HFFc6 (cell line): ENCODE measurements at places on chromosomes 4 and X.
A peak's percentile ranks its signal among the peaks of the same experiment; 100 is the strongest.

DNA sequence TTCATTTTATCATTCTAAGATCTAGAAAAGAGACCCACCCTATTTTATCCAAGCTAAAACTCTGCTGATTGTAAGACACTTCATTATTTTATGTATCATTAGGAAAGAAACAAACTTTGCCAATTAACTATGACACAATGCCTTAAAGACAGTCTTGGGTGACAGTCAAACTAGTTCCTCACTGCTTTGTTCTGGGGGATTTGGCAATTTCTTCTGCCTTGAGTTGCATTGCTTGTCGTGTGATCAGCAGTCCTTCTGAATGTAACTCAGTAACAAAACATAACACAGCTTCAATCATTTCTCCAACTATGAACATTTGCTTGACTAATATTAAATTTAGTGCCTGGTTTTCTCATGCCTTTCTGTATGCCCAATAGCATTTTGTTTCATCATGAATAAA, 577.9 kb upstream of the DIPK2B start:
- no peak for DNase-seq

GRCh38 chr4:139794158-139794954, 128.7 kb downstream of the MGST2 start:
- peak; percentile 30 for DNase-seq

DNA sequence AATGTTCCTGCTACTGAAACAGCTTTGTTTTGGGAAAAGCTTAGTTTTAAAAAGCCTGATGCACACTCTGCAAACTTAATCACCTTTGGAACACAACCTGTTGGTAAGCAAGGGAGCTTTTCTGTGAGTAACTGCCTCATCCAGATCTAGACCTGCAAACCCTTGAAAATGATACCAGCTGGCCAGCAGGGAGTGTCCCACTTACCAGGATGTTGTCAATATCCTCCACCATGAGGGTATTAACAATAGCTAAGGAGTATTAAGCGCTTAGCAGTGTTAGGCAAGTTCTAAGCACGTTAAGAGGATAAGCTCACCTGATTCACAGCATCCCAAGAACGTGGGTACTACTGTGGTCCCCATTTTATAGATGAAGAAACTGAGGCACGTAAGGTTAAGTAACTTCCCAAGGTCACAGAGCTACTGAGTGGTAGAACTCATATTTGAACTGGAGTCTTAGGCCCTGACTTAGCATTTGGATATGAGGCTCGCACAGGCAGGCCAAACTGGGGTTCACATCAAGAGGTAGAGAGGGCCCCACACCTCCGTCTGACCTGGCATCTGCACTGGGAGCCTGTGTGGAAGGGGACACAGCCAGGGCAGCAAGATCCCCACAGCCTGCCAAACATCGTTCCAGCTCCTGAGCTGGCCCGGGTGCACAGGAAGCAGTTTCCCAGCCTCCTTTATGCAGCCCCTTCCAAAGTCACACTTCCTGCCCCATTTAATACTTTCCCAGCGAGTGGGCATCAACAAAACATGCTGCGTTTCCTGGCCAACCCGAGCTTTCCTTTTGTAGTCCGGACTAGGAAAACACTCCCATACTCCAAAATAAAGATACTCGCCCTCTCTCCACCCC, 32.7 kb downstream of the IRF2 start:
- DNase-seq, result no peak

DNA sequence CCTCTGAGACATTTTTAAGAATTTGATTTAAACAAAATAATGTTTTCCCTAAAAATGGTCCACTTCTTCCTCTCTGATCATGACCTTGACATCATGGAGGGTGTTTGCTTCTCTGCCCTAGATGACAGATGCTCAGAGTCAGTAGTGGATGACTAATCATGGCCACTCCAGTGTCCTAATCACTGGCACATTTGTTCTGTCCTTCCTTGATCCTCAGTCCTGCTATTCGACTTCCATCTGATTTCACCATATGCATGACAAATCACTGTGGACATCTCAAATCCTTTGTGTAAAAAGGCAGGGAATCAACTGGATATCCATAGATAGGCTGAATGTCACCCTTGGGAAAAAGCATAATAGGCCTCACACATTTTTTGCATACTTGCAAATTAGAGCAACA, 9.0 kb downstream of the CRMP1 start:
- DNase-seq, result no peak

- no peak for DNase-seq
Measured at GRCh38 chr4:121943941-121944340, 7.9 kb downstream of the TRPC3 start.

DNA sequence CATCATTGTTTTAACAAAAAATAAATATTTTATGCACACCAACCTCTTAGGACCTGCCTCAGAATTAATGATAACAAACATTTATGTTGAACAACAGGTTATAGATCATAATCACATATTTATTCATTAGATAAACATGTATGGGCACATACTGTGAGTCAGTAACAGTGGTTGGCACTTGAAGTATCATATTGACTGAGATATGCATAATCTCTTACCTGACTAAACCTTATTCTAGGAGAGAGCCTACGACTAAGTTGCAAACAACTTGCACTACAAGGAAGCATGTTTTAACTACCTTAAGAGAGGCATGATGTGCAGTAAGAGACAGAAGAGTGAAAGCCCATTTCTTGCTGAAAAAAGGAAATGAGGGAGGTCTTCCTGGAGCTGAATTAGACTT, 6.5 kb upstream of the DACH2 start:
- no peak for DNase-seq

- DNase-seq, result no peak
Measured at GRCh38 chrX:72306085-72306801, 529 bp upstream of the CITED1 start.
